ENCODE measurements at places on chromosomes 1 and 21.

- DNase-seq: no peak
Observed at GRCh38 chr1:41789661-41790330, 128.9 kb downstream of the HIVEP3 start.

GRCh38 chr1:218589487-218589886 is 244.4 kb downstream of the TGFB2 start:
- DNase-seq: no peak

- no peak for DNase-seq
Observed at GRCh38 chr1:90919900-90920299, 101.9 kb downstream of the ZNF644 start.

- no peak for DNase-seq
Observed at GRCh38 chr1:27142464-27142863, 12.5 kb downstream of the SLC9A1 start.

DNA sequence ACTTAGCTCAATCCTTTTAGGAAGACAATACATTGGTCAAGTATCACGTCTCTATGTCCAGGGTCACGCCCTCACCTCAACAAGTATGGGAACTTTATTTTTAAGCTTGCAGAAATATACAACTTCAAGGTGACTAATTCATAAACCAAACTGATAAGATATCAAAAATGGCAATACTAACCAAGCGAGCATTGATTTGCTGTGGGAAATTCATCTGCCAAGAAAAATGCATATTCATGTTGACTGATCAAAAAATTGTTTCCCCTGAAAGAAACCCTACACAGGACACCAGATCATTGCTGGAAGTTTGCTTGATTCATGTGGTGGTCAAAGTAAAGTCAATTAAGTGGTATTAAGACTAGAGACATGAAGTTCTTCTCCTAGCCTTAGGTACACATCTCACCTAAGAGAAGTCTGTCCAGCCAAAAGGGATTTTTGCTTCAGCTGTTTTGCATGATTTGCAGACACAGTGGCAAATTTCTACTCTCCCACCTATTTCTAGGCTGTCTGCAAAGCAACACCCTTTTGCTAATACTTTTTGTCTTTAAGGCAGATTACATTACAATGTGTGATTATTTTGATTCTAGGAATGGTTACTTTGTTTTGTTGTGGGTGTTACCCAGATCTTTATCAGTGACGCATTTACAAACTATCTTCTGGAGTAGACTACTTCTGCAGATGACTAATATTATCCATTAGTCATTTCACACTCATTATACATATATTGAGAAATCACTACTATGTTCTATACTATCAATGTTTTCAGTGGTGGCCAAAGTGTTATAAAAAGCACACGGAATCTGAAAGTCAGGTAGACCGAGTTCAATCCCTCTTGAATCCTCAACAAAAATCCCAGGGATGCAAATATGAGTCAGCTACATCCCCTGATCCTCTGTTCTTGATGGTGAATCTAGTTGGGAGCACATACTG is 12.4 kb downstream of the SAMSN1 start:
- DNase-seq: no peak
